ENCODE measurements at places on chromosomes 7 and 10.

DNA sequence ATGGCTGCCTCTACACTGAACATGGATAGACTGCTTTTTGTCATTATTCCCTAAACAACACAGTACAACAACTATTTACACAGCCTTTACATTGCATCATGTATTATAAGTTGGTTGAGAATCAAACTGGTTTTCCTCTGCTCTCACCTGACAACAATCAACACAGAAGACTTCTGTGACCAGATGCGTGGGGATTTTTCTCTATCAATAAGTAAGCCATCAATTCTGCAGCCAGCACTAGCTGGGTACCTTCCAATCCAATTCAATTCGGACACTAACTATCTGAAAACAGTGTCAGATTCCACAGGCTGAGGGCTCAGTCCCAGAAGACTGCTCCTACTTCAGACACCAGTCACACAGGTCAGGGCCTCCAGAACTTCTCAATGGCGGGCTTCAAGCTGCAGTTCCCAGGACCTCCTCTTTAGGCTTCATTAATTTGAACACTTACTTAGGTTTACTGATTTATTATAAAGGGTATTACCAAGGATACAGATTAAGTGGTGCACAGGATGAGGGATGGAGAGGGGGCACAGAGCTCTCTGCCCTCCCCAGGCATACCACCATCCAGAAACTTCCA lies 36.4 kb upstream of the ASL start:
- DNase-seq, result no peak

GRCh38 chr10:47311932-47312662 lies 10.2 kb upstream of the GDF2 start:
- DNase-seq, result peak; percentile 40

DNA sequence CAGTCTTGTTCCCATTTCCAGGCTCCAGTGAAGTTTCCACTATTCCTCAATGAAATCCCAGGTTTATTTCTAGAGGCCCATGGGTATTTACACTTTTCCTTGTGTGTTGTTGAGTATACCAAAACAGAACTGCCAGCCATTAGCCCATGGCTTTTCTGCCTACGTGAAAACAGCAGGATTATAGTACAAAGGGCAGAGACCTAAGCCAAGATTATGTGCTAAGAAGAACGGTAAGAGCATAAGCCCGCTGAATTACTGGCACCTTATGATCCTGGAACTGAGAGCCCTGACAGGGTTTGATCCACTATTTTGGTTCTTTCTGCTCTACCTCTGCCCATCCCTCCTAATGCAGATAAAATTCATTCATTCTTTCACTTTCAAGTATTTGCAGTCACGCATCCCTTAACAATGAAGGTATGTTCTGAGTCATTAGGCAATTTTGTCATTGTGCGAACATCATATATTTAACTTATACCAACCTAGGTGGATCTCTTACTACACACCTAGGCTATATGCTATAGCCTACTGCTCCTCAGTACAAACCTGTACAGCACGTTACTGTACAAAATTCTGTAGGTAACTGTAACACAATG lies 16.0 kb downstream of the SEMA3C start:
- no peak for DNase-seq

DNA sequence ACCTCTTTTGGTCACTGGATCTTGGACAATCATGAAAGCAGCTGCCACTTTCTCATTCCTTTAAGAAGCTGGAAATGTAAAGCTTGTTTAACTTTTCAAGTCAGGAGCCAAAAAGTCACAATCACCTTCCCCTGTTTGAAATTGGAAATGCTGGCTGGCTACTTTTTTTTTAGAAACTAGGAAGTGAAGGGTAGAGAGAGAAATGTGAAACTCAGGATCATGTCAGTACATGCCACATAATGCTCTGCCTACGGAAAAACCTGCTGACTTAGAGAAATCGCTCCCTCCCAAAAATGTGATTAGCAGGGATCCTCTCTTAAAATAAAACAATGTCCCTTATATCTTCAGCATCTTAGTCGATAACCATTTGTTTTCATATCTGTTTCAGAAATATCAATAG lies 188.4 kb upstream of the C7orf33 start:
- peak; percentile 30 for DNase-seq

GRCh38 chr10:70247360-70247759 lies 14.1 kb upstream of the PPA1 start:
- peak; percentile 88 for DNase-seq

DNA sequence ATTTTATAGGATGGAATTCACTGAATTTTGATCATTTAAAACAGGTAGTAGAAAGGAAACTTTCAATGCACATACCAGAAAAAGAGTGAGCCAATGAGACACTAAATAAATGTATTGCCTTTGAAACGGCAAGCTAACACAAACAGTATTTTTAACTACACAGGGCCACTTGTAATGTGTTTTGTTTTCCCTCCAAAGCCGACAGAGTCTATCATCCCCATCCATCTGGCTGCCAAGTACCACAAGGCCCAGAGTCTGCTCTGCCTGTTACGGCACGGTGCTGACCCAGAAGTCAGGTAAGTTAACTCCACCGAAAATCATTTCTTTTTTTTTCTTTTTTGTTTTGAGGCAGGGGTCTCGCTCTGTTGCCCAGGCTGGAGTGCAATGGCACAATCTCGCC lies 1.5 kb downstream of the ANKRD61 start:
- DNase-seq, result no peak

GRCh38 chr10:59857049-59857448 lies 49.3 kb downstream of the CCDC6 start:
- no peak for DNase-seq

GRCh38 chr7:15236952-15237351 lies 324.9 kb downstream of the AGMO start:
- DNase-seq, result no peak

DNA sequence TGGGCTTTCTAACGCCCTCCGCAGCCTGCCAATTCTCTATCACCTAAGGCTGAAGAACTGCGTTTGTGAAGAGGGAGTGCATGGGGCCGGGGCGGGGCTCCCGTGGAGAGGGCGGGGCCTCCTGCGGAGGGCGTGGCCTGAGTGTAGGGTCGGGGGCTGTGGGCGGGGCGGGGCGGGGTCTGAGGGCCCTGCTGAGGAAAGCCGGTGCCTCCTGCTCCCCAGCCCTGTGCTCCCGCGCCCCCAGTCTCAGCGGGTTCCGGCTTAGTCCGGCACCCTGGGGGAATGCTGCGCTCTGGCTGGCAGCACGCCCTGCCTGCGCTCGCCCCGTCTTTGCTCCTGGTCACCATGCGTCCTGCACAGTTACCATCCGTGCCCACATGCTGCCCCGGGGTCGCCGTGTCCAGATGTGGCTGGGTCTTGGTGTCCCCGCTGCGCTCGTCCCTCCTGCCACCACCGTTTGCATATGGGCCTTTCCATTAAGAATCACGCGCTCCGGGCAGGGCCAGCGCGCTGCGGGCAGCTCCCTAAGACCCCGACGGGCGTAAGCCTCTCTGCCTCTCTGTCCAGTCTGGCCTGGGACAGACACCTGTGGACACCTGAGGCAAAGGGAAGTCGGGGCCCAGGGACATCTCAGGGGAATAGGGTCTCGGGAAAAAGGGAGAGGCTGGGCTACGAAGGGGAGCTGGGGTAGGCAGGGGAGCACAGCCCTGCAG lies 144.0 kb upstream of the RET start:
- peak; percentile 29 for DNase-seq

DNA sequence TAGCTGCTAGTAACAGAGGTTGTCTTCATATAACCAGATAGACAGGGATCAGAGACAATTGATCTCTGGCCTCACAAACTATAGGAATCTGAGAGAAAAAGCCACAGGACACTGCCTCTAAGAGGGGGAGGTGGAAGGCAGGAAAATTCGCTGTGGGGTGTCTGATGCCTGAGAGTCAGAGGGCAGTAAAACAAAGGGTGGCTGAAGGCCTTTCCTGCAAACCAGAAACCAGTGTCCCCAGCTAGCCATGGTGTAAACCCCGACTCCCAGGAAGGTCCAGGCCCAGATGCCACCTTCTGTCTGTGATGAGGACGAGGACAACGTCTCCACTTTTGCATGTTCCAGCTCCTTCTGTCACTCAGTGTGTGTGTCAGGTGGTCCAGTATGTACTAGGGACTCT lies 215.1 kb downstream of the ADARB2 start:
- no peak for DNase-seq

GRCh38 chr10:3835770-3836169 lies 50.8 kb upstream of the KLF6 start:
- no peak for DNase-seq

DNA sequence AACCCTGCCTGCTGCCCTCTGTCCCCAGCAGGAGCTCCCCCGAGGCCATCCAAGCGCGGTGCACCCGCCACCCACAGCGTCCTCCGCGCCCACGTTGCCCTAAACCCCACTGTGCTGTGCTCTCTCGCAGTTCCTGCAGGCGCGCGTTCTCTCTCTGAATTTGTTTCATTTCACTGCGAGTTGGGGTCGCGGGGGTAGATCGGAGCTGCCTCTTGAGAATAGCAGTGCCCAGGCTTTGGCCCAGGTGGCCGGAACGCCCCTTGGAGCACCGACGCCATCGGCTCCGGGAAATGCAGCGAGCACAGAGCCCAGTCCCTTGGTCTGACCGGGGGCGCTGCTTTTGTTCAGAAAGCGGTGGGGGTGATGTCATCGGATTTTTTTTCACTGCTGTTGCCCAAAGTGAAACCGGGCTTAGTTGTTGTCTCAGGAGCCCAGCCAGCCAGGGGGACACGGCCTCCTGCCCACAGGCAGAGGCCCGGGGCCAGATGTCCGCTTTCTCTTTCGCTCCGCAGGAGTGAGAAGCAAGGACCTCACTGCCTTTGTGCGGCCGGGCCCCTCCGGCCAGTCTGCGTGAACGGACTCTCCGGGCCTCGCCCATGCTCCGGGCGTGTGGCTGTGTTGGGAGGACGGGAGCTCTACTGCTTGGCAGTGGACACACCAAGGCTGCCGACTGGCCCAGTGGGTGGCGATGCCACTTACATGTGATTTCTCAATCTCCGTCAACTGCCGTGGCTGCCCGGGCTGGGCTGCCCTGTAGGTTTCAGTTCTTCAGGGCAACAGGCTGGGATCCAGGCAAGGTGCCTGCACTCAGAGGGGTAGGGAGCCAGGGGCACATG lies 43.1 kb downstream of the FOXK1 start:
- no peak for DNase-seq

- DNase-seq, result peak; percentile 86
Measured at GRCh38 chr10:54478601-54479000, 322.4 kb downstream of the PCDH15 start.

DNA sequence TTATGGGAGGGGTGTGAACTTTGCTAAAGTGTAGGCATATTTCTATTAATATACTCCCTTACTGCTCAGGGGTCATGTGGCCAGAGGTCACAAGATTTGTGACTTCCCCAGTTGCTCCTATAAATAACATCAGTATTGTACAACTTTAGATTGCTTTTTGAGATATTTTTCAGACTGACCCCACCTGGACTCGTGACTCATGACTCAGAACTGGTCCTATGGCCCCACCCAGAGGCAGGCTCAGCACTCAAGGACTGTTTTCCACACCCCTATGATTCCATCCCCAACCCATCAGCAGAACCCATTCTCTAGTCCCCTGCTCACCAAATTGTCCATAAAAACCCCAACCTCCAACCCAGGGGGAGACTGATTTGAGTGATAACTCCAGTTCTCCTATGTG lies 2.7 kb upstream of the CUL2 start:
- no peak for DNase-seq

GRCh38 chr7:36967387-36967786 lies 243.1 kb upstream of the AOAH start:
- DNase-seq, result peak; percentile 88

DNA sequence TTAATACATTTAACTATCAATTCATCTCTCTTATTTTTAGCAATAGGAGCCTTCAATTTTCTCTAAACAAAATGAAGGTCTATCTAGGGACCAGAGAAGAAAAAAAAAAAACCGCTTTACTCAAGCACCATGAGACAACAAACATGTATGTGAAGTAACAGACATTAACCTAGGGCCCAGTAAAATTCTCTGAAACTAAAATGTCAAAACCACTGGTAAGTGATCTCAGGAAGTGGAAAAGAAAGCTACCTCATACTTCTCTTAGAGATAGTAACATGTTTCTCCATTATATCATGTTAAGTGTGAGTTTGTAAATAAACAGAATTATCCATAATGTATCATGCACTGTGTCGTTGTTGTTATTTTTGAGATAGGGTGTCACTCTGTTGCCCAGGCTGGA lies 35.4 kb upstream of the PTER start:
- DNase-seq, result no peak

- peak; percentile 10 for DNase-seq
Measured at GRCh38 chr7:43105521-43106120, 6.8 kb upstream of the HECW1 start.

DNA sequence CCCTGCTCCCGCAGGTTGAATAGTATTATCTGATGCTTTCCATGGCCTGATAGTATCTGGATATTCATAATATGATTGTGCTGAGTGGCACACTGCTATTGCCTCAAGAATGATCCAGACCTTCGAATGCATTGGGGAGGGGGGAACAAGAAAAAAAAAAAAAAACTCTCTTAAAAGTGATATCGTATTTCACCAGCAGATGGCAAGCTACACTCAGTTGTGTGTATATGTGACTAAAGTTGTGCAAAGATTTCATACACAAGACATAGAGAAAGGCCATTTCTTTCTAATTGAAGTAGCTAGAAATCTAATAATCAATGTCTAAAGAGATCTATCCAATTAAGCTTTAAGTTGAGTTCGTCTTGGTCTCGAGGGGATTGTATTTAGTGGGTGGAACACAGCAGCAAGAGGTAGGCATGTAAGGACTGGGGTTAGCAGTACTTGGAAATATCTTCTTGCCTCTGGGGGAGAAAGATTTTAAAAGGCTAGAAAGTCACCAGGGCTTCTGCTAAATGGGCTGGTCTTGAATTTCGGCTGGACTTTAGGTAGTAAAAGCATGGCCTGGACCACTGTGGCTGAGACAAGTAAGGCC lies 15.3 kb downstream of the SFRP4 start:
- DNase-seq, result peak; percentile 39

DNA sequence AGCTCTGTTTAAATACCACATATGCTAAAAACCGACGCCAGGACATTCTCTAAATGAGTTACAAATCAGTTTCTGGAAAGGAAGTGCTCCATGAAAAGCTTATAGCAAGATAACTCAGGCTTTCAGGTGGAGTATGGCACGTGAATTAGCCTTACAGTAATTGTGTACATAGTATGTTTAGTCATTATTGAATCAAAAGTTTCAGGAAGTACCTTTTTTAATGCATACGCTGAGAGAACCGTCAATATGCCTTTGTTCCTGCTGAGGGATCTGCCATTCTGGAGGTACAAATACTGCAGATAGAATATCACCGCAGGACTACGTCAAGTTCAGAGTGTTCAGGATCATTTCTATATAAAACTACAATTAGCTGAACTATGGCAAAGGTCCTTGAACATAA lies 45.7 kb downstream of the ANKMY2 start:
- DNase-seq, result peak; percentile 40

DNA sequence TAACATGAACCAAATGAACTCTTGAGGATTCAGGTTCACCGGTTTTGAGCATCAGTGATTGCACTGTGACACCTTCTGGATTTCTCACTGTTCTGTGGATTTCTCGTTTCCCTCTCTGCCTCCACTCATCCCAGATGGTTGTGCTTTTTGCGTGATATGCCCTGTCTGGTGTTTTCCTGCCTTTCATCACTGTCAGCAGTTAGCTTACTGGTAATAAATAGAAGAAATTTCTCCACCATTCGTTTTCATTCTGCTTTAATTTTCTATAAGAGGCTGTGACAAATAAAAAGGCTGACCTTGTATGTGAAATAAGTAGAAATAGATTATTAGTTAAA lies 16.2 kb downstream of the BPGM start:
- DNase-seq, result no peak
